Right atrium auricular region (tissue), 2 donors: ENCODE measurements at places on chromosomes 7 and 10. TPM values are rescaled to one million over a fixed set of nuclear protein-coding genes. Genes with fewer than 3 reads are reported as not detected.

GRCh38 chr7:21063106-21063505 is 276.4 kb upstream of the SP8 start:
- no peak for DNase-seq

DNA sequence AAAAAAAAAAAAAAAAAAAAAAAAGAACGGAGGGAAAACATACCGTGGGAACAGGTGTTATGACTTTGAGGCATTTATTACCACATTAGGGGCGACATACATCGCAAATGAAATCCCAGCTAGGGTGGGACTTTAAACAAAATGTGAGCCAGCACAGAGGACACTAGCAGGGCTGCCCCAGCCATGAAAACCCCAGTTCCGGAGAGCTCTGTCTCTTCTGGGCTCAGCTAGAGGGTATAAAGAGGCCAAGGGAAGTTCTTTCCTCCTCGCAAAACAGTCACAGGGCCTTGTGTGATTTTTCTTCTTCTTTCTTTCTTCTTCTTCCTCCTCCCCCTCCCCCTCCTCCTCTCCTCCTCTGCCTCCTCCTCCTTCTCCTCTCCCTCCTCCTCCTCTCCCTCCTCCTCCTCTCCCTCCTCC is 59.9 kb upstream of the ECHDC3 start:
- DNase-seq: no peak

The RSU1 gene
- total RNA-seq: 45.4 TPM

The GARS1 gene
- 35.5 TPM for total RNA-seq

DNA sequence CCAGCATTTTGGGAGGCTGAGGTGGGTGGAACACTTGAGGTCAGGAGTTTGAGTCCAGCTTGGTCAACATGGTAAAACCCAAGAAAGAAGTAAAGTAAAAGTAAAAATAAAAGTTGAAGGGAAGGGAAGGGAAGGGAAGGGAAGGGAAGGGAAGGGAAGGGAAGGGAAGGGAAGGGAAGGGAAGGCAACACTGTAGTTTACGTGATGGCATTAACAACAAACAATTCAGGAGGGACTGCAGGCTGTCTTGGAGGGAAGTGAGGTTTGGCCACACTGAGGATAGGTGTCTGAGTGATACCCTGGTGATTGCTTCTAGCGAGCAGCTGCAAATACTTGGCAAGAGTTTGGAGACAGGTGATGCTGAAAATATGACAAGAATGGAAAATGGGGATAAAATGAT is 298.0 kb downstream of the CALN1 start:
- no peak for DNase-seq
